ENCODE measurements at places on chromosomes 1 and 21.

- DNase-seq, result no peak
These were observed 430.1 kb downstream of the KCNT2 start for GRCh38 chr1:196178083-196178635.

GRCh38 chr1:201222125-201222524 lies 31.5 kb downstream of the IGFN1 start:
- no peak for DNase-seq

DNA sequence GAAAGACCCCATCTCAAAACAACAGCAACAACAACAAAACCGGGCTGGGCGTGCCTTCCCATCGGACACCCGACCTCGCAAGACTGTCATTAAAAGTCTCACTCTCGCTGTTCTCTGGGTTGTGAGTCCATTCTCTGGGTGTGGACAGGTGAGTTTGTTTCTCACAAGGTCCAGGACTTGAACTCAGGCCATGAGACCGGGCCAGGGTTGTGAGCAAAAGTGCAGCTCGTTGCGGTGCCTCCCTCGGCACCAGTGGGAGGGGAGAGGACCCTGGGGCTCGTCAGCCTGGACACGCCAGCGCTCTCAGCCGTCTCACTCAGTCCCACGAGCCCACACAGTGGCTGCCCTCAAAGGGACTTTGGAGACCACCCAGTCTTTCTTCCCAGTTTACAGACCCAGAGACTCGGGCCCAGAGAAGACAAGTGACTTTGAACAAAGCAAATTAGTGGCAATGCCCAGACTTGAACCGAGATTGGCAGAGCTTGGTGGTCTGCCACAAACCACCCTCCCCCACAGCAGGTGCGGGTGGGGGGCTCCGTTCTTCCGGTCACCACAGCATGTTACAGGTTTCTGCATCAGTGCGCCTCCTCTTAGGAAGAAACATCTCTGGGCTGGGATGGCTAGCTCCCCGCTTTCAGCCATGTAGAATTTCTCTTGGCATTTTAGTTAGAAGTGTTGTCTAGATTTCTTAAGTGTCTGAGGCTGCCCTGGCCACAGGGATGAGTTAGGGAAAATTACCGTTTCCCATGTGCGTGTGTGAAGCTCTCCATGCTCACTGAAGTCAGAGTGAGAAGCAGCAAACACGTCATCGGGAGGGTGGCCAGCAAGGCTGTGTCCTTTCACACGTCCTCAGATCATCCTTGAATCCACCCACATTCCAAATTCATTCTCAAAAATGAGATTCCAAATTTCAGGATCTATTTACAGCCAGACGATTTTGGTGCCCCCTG lies 28.3 kb downstream of the LRRC3 start:
- DNase-seq, result no peak

GRCh38 chr1:188228623-188229022 lies 1399.9 kb downstream of the PLA2G4A start:
- no peak for DNase-seq

- no peak for DNase-seq
These were observed 17.2 kb downstream of the LDLRAD2 start for GRCh38 chr1:21829294-21829693.

DNA sequence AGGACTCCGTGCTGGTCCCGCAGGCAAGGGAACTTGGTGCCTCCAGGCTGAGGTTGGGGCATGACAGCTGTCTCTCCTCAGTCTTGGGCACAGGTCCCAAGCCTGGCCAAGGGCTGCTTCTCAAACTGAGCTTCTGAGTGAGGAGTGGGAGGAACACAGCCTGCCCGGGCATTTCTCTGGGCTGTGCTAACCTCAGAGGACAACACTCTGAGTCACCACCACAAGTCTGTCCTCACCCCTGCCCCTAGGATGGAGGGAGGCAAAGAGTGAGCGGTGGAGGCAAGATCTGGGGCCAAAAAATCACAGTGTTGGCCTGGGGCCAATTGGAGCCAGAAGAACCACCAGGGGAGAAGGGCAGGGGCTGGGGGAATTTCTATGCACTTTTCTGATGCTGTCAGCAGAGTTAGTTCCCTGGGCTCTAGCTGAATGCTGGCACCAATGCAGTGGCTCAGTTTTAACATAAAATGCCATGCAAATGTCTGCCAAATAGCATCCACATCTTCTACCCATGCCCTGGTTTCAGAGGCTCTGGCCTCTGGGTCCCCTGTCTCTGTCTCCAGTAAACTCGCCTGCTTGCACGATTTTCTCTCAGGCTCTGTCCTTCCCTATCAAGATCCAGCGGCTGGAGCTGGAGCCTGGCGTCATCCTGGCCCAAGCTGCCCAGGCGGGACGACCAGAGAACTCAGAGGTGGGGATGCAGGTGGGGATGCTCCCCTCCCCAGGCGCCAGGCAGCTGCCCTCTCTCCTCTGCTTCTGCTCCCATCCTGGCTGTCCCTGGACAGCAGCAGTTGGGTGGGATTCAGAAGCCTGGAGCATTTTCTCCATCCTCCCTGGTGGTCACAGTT lies 11.0 kb upstream of the CDK18 start:
- DNase-seq, result no peak

DNA sequence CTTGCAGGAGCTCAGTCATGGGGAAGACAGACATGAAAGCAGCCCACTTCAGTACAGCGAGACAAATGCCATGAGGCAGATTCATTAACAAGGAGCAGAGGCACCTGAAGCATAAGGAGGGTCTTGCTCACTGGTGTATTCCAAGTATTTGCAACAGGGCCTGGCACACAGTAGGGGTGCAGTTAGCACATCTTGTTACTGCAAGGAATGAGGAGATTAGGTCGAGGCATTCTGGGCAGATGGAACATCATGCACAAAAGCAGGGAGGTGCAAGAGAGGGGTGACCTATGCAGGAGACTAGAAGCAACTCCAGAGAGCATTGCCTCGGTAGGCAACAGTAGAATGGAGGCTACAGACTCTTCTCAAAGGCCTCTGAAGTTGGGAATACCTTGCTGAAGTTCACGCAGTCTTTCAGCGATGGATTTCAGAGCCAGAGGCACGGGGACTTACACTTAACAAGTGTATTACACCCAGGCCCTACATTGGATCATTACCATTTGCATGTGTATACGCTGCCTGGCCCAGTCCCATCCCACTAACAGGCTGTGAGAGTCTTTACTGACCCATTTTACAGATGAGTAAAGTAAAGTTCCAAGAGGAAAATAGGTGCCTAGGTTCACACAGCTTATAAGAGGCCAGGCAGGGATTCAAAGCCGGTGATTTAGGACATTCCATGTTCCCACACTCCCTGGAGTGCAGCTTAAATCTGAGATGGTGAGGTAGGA lies 82.1 kb downstream of the TRABD2B start:
- no peak for DNase-seq

- DNase-seq, result no peak
These were observed 349.6 kb downstream of the LMO4 start for GRCh38 chr1:87678266-87678665.

DNA sequence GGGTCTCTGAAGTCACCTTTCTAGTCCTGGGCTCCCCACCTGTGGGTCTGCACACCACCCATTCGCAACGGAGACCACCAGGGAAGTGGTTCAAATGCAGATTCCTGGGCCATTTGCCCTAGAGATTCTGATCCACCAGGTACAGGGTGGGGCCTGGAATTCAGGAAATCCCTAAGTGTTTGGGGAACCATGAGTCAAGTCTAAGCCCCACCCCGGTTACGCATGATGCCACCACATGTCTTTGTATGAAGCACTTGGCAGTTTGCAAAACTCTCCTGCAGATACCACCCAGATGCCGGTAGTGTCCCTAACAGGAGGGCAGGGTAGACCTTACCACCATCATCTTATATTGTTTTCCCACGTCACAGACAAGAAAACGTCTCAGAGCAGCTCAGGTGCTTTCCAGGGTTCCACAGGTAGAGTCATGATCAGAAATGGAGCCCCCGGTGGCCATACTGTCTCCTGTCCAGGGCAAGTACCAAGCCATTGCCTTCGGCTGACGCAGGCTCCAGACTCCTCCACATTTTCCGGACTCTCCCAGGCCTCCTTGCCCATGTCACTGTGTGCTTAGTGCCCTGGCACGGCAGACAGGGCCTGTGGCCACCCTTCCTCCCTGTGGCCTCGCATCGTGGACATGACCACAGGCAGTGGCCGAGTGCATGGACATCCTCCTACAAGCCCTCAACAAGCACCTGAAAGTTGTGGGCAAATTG lies 89.2 kb upstream of the TMEM51 start:
- DNase-seq, result no peak

DNA sequence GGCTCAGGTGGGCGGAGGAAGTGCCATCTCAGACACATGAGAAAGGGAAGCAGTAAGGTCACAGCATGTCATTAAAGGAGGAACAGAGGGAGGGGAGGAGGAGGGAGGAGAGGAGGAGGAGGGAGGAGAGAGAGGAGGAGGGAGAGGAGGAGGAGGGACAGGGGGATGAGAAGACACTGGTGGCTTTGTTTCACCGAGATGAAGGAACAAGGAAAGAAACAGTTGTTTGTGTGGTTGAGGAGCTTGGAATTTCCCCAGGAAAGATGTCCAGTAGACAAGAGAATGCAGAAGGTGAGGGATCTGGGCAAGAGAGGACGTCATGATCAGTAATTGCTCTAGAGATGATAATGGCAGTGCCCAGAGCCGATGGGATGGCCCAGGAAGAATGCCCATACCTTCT lies 97.7 kb downstream of the AJAP1 start:
- DNase-seq, result no peak

- no peak for DNase-seq
These were observed 44.1 kb downstream of the UCK2 start for GRCh38 chr1:165871311-165872067.

- DNase-seq, result no peak
These were observed 96.9 kb upstream of the WLS start for GRCh38 chr1:68329096-68329835.

GRCh38 chr1:221431068-221431651 lies 310.7 kb downstream of the DUSP10 start:
- DNase-seq, result no peak

DNA sequence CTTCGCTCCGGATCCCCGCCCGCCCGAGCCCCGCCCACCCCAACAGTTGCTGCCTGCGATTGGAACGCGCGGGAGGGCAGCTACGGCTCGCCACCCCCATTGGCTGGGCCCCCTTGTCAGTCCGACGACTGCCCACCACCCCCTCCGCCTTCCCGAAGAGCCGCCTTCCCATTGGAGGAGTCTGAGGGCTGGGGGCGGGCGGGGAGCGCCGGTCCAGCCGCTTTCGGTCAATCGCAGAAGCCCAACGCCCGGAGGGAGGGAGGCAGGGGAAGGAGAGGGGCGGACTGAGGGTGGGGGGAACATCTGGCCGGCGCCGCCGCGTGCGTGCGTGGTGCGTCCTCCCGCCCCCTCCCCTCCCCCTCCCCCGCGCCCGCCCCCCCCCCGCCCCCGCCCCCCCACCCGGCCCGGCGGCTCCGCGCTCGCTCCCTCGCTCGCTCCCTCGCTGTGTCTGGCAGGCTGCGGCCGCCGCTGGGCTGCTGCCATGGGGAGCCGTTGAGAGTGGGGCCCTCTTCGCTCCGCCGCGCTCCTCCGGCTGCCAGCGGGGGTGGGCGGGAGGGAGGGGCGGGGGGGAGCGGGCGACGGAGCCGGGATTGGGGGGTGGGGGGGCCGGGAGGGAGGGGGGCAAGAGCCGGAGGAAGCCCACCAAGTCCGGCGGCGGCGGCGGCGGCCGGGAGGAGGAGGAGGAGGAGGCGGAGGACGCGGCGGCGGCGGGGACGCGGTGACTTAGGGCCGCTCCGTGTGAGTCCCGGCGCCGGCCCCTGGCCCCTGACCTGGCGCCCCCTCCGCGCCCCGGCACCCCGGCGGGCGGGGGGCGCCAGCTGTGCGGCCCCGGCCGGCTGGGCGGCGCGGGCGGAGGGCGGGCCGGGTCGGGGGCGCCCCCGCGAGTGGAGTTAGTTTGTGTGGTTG lies 2.6 kb upstream of the ZBTB18 start:
- DNase-seq, result peak; percentile 97

DNA sequence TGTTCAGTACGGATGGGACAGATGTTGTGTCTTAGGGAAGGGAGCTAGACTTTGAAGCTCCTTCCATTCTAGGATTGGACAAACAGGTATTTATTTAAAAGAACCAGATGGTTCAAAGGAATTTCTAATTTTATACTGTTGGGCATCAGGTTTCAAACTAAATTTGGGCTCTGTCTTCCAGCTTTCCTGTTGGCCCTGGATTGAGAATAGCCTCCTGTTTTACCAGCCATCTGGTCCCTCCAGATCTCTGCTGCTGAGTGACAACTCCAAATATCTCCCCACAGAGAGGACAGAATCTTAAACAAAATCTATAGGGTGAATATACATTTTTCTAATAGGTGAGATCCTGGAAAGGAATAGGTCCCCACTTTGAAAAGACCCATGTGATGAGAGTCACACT lies 52.5 kb upstream of the CNIH3 start:
- DNase-seq, result no peak

DNA sequence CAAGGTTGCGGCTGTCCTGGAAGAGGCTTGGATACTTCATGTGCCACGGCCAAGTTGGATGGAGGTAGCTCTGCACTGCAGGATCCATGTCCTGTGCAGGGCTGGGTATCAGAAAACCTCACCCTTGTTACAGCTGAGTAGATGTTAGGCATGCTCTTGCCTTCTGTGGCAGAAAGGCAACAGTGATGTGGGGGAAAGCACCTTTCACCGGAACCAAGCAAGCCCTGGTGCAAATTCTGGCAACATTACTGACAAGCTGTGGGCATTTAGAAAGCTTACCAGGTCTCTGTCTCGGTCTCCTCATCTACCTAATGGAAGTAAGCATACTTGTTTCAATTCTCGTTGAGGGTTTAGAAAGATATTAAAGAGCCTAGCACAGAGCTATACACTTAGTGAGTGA lies 14.5 kb upstream of the CDCA8 start:
- DNase-seq, result no peak

- no peak for DNase-seq
These were observed 78.6 kb downstream of the LAMC1 start for GRCh38 chr1:183101841-183102276.

DNA sequence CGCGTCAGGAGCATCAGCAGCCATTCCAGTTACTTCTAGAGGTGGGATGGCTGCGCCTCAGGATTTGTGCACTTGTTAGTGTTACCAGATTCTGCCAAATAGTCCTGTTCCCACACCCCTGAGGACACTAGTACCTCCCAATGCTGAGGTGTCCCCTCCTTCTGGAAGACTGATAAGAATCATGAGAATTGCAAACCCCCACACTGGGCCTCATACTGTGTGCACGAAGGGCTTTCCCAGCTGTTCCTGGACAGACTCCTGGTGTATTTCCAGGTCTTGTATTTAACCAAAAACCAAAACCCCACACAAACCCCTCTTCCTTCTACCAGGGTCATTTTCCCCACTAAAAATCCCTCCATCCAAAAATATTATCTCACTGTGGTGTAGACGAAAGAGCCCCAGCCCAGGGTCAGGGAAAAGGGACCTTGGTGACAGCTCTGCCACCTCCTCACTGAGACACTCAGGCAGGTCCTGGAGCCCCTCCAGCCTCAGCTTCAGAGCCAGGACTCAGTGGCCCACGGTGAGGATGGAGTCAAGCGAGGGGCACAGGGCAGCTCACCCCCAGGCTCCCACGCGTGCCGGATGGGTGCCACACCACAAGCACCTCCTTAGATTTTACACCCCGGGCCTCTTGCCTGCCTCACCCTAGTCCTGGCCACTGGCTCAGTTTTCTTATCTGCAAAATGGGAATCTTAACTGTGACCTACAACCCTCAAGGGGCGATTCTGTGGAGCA lies 131.4 kb upstream of the RUNX3 start:
- no peak for DNase-seq

- no peak for DNase-seq
These were observed 95.6 kb upstream of the CACNA1E start for GRCh38 chr1:181387702-181388101.

Data from NCI-H1930 (cell line).